ENCODE measurements at places on chromosomes 3 and 15.

GRCh38 chr3:37147666-37148065, 26.7 kb downstream of the LRRFIP2 start:
- DNase-seq, result no peak

GRCh38 chr3:127374086-127375010, 86.5 kb upstream of the PRR20G start:
- DNase-seq, result no peak

DNA sequence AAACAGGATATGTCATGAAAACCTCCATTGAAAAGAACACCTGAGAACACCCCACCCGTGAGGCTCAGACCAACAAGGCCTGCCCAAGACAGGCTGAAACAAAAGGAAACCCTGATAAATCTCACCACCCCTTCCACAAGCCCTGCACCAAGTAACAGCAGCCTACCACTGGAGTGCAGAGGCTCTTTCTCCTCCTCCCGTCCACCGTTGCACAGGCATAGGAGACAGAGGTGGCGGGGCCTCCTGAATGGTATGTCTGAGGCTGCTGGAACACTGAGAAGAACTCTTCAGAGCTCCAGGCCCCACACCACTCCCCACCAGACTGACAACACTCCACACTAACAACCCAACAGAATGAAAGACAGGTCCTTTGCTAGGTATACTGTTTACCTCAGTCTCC, 21.4 kb downstream of the CHDH start:
- DNase-seq, result no peak

DNA sequence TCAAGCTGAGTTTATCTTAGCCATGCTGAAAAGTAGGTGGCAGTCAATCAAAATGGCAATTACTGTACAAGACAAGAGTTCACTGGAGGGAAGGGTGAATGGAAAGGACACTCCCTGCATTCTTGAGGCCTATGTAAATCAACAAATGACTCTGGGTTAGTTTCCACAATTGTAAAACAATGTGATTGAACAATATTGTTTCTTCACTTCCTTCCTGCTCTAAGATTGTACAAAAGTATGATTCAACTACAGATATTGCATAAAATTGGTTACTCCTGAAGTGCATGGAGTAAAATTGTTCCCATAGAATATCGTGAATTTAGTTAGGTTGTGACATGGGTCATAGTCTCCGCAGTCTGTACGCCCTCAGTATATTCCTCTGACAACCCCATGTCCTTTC, 277.6 kb downstream of the LPP start:
- no peak for DNase-seq

GRCh38 chr3:128144512-128145187, 8.6 kb upstream of the EEFSEC start:
- no peak for DNase-seq

- DNase-seq, result no peak
These were observed 3.8 kb upstream of the LIPC start for GRCh38 chr15:58427987-58428386.

DNA sequence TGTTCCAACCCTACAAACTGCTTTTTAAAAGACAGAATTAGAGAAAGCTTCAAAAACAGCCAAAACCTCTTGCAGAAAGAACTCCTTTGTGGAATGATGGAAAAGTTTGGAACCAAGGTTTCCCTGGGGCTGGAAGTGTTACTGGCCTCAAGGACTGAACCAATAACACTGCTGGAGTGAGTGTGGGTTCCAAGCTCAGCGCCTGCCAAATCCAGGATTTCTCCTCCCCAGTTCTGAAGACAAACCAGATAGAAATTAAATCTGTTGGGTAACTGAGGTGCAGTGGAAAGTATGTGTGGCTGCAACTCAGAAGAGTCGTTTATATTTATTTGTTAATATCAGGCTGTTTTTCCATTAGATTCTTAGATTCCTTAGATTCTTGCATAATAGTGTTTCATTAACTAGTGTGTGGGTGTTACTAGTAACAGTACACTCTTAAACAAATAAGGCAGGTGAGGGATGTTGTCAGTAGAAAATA, 66.5 kb upstream of the FNDC3B start:
- DNase-seq, result no peak

DNA sequence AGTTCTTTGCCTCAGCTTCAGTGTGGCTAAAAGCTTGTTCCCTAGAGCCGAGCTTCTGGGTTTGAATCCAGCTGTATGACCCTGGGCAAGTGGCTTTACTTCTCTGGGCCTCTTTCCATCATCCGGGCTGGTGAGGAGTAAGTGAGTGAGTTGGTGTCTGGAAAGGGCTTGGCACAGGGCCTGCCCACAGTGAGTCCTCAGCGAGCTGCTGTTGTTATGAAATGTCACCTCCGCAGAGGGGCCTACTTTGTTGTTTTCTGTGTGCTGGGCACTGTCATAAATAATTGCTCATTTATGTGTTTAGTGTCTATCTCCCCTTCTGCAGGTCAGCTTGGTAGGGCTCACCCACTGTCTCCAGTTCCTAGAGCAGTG, 31.7 kb downstream of the SLC6A6 start:
- DNase-seq, result peak; percentile 25

DNA sequence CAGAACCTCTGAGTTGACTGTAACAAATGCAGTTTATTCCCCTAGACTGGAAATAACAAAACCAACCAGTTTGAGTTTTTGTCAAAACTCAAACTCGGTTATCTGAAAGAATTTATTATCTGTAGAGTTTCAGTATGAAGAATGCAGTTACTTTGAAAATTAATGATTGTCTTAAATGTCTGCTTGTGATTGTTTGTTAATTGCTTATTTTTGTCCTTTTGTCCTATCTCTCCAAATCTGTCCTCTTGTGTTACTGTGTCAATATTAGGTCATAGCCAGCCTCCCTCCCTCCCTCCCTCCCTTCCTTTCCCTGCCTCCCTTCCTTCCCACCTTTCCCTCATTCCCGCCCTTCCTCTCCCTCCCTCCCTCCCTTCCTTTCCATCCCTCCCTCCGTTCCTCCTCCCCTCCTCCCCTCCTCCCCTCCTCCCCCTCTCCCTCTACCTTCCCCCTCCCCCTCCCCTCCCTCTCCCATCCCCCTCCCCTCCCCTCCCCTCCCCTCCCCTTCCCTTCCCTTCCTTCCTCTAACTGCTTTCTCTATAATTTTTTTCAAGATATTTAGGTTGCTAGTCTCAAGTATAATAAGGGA, 153.5 kb downstream of the FNDC3B start:
- DNase-seq, result no peak

DNA sequence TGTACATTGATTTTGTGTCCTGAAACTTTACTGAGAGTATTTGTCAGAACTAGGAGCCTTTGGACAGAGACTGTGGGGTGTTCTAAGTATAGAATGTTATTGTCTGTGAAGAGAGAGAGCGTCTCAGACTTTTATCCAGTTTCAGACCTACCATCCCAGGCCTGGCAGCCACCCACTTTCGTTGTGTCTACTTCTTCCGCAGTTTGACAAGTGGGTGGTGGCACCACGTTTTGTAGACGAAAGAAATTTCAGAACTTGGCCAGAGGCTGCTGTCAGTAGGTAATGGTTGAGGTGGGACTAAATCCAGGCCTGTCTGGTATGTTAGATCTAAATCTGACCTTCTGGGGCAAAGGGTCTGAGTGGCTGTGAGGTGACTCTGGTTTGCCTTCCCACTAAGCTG, 13.4 kb upstream of the TRAK1 start:
- DNase-seq, result no peak

GRCh38 chr3:72448375-72448823, 399.8 kb downstream of the SHQ1 start:
- DNase-seq, result no peak

GRCh38 chr15:73600413-73601335, 32.5 kb downstream of the NPTN start:
- DNase-seq, result no peak

DNA sequence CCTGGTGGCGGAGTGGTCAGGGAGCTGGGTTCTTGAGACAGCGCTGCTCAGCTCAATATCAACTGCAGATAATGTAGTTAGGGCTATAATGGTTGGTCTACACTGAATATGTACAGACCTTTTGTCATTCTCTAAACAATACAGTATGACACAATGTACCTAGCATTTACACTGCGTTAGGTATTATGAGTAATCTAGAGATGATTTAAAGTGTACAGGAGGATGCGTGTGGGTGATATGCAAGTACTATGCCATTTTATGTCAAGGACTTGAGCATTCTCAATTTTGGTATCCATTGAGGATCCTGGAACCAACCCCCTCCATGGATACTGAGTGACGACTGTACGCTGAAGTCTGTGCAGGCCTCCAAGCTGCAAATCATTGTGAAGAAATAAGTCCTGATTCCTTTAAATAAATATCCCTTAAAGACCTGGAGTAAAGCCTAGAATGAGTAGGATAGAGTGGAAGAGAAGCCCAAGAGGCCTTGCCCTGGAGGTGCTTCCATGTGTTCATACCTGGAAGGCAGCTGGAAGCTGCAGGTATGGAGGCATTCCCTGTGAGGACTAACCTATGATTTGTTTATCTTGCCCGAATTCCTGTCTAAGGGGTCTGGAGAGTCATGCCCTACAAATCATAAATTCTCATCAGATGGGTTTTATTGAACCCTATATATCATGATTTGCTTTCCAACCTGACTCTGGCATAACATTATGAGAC, 15.7 kb upstream of the RTP1 start:
- no peak for DNase-seq

DNA sequence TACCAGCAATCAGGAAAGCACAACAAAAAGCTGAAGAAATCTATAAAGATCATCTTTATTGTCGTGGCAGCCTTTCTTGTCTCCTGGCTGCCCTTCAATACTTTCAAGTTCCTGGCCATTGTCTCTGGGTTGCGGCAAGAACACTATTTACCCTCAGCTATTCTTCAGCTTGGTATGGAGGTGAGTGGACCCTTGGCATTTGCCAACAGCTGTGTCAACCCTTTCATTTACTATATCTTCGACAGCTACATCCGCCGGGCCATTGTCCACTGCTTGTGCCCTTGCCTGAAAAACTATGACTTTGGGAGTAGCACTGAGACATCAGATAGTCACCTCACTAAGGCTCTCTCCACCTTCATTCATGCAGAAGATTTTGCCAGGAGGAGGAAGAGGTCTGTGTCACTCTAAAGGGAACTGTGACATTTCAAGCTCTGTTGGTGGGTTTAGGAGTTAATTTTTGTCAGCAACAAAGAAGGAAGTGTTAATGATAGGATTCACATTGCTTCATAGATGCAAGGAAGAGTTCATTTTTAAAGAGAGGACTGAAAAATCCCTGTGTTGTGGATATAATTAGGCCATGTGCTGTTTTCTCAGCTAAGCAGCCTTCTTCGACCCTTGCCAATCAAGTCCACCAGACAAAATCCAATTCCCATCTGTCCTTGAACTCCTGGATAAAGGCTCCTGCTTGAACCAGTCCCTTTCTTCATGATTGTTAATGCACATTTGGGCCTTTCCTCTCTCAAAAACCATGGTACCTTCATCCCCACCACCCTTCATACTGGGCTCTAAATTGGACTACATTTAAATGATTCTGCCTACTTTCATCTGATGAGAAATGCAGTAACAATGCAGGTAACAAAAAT, 1.2 kb downstream of the GPR15 start:
- DNase-seq, result no peak

DNA sequence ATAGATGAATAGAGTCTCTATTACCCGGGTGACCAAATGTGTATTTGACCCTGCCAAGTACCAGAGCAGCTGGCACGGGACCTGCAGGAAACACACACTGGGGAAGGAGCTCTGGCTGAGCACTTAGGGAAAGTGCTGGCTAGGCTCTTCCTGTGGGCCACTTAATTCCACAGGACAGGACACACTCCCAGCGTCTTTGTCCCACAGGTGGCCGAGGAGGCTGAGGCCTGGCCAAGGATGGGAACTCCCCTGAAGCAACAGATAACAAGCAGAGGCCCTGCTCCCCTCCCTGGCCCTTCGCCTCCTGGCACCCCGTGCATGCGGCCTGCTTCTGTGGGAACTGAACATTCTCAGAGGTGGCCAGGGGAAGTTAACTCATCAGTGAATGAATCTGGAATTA, 180.8 kb downstream of the ATP10A start:
- no peak for DNase-seq

- no peak for DNase-seq
These were observed 49.0 kb downstream of the MEF2A start for GRCh38 chr15:99614749-99615288.

DNA sequence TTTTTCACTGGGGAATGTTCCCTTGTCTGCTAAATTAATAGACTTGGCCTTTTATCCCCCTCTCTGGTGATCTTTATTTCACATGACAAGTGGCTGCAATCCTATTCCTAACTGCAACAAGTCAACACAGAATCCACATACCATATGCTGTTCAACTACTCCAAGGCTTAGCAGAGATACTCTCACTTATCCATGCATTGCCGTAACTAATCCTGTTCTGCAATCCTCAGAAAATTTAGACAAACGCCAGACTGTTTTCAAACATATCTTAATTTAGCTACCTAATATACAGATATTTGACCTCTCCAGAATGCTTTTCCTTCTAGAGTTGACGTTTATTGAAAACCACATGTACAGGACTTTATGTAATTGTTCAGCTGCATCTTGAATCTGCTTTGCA, 37.9 kb downstream of the EID1 start:
- no peak for DNase-seq

GRCh38 chr15:31367730-31368344, 41.2 kb downstream of the KLF13 start:
- no peak for DNase-seq

DNA sequence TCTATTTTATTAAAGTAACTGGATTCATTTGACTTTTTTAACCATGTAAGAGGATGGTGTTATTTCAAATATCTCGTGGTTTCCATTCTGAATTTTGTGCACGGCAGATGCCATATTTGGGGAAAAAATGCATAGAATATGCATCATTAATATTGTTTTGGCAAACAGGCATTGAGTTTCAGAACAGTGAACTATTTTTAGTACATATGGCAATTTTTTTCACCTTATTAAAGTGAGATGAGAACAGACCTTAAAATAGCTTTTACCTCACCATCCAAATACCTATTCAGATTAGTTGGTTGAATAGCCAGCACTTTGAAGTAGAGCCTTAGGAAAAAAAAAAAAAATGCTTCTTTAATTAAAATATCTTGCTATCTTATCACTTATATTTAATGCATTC, 117.3 kb upstream of the FLNB start:
- no peak for DNase-seq

GRCh38 chr15:68285259-68285980, 7.9 kb downstream of the FEM1B start:
- DNase-seq, result no peak

GRCh38 chr3:112777811-112778210, 68.9 kb downstream of the CD200R1L start:
- no peak for DNase-seq

Measured in T1000 (cell line).